ENCODE measurements at places on chromosomes 5 and 9. TPM values are rescaled to one million over a fixed set of nuclear protein-coding genes. Genes with fewer than 3 reads are reported as not detected.

The OR1Q1 gene
- not detected for total RNA-seq

The CAVIN4 gene
- 0.38 TPM for total RNA-seq

GRCh38 chr9:90037146-90037797 is 432.5 kb downstream of the GADD45G start:
- no peak for DNase-seq
- H3K4me3 ChIP-seq = no peak overlapping the region

The PCDHA6 gene
- total RNA-seq = 0.97 TPM
